ENCODE measurements at places on chromosomes 6 and 20.

DNA sequence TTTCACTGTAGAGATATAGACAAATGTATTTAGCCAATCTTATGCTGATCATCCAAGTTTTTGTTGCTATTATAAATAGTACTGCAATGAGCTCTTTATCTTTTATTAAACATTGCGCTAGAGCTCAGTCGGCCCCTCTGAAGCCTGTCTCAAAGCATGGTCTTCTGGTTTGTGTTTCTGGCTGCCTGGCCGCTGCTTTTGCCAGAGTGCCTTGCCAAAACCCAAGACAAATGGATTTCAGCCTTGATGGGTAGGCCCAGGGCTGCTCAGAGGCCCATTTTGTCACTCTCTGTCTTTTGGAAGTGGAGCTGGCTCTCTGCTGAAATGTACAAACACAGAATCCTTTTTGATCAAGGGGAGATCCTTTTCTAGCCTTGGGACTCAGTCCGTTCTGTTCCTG lies 102.9 kb upstream of the KCNG1 start:
- DNase-seq: no peak

GRCh38 chr20:53186635-53187034 lies 214.5 kb downstream of the TSHZ2 start:
- DNase-seq: no peak

GRCh38 chr20:13283869-13284829 lies 63.1 kb downstream of the ISM1 start:
- no peak for DNase-seq

DNA sequence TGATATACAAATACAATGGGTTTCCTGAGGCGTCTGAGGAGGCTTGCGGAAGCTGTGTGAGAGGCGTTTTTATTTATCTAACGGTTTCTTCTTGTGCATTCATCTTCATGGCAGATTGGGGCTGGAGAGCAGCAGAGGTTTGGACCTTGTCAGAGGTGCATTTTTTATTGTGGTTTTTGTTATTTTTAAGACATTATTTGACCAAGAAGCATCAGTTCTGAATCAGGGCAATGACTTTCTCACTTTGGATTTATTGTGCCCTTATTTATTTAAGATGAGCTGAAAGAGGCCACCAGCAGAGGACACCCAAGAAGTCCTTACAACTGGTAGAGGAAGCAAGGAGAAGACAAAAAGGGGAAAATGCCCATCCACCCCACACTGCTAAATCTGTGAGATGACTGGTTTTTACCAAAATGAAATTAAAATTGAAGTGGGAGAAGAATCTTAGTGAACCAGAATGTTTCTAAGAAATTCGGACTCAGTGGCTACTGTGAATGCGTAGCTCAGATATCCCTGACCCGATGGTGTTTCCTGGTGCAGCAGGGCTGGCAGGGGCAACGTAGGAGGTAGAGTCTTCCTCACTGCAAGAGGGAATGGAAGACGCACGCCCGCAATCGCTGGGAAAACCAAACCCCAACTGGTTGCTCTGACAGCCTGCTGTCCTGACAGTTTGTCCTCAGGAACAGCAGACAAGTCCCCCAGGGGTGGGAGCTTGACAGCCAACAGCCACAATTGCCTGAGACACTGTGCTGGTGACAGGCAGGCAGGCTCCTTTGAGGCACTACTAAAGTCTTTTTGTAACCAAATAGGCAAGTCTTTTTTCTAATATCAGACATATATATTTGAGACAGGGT lies 14.2 kb downstream of the PRR18 start:
- DNase-seq: no peak

GRCh38 chr6:84762220-84763002 lies 2.0 kb downstream of the TBX18 start:
- no peak for DNase-seq

- no peak for DNase-seq
Observed at GRCh38 chr20:35560541-35560940, 18.7 kb downstream of the ERGIC3 start.

GRCh38 chr20:43975096-43975768 lies 60.6 kb downstream of the TOX2 start:
- DNase-seq: no peak

DNA sequence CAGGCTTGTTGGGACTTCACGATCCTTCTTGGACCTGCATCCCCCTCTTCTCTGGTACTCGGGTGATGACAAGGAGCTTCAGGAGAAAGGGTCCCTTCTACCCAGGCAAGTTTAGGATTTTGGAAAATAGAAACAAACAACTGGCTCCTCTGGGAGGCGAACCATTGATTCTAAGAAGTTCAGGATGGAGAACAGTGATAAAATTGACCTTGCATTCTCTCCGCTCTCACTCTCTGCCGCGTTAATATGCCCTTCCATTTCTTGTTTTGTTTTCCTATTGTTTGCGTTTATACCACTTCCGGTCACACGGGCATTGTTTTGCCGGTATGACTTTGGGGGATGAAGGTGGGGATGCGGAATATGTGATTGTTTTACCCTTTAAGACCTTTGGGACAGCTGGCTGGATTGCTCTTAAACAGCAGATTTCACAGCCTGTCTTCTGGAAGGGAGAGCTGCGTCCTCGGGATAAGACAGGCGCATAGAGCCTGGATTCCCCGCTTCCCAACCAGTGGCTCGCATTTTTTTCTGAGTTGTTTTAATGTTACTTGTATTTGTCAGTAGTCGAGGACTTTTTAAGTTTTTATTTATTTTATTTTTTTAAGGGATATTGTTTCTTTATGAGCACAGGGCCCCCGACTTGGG lies 144.3 kb upstream of the ZNF184 start:
- DNase-seq: no peak

DNA sequence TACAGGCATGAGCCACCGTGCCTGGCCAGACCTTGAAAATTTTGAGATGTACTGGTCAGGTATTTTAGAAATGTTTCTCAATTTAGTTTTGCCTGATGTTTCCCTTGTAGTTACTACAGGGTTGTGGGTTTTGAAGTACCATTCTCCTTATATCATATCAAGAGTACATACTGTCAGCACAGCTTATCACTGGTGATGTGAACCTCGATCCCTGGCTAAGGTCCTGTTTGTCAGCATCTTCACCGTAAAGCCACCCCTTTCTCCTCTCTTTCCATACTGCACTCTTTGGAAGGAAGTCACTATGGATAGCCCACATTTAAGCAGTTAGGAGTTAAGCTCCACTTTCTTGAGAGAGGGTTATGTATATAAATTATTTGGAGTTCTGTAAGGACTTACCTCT lies 27.8 kb downstream of the PHACTR2 start:
- DNase-seq: no peak

DNA sequence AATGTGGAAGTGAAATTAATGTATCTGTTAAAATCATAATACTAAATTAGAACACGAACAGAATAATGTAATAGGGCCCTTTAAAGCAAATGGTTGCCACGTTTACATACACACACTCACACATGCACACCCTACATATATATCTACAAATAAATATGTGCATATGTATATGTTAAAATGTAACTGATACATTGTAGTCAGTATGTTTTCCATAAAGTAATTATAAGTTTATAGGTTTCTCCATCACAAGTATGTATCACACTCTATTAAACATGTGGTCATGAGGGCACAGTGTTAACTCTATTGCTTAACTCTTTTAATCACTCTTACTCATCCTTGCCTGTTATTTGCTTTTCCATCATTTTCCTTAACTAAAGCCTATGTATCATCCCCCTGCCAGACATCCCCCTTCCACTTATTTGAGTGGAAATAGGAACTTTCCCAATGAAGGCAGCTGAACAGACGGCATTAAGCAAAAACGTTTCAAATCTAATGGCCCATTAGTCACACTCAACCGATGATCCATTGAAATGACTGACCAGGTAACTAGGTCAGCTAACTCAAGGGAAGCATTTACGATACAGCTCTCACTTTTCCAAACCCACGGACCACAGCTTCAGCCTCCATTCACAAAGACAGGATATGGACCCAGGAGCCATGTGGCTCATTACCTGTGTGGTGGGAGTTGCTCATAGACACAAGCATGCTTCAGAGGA lies 89.3 kb downstream of the HAO1 start:
- DNase-seq: no peak

DNA sequence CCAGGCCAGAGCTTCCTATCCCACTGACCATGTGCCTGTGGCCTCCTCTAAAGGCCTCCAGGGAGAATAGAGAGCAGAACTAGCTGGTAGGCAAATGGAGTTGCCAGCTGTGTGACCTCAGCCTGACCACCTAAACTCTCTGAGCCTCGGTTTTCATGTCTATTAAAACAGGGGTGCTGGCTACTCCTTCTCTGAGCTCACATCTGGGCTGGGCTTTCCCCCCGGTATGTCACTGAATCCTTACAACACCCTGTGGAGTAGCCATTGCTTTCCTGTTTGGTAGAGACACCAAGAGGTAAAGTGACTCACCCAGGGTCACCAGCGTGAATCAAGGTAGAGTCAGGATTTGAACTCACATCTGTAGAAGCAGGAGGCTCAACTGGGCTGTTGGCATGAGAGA lies 132.1 kb downstream of the JPH2 start:
- no peak for DNase-seq

DNA sequence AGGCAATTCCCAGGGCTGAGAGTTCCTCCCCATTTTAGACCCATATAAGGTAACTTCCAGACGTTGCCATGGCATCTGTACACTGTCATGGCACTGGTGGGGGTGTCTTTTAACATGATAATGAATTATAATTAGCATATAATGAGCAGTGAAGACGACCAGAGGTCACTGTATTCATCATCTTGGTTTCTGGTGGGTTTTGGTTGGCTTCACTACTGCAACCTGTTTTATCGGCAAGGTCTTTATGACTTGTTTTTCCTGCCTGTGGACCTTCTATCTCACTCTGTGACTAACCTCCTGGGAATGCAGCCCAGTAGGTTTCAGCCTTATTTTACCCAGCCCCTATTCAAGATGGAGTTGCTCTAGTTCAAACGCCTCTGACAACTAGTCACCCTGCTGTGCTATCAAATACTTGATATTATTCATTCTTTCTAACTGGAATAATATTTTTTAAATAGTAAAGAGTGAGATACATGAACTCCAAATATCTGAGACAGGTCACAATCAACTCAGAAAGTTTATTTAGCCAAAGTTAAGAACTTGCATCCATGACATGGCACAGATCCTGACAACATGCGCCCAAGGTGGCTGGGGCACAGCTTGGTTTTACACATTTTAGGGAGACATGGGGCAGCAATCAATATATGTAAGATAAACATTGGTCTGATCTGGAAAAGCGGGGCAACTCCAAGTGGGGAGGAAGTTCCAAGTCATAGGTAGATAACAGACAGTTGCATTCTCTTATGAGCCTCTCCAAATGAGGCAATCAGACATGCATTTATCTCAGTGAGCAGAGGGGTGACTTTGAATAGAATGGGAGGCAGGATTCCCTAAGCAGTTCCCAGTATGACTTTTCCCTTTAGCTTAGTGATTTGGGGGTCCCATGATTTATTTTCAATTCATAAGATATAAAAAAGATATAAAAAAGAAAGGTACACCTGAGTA lies 1.2 kb upstream of the UFL1 start:
- DNase-seq: no peak

DNA sequence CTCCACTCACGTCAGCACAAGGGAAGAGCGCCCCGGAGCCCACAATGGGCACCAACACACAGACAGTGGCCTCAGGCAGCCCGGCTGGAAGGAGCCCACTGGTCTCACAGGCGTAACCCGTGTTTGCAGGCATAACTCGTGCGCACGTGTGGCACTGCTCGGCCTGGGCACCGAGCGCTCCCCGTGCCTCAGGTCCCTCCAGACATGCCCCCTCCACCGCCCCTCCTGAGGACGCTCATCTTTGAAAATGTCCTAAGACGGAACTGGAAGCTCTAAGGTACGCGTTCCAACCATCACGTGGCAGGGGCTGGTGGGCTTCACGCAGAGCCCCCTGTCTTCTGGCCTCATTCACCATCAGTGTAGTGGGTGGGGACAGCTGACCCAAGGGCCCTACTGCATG lies 44.6 kb downstream of the SSR1 start:
- DNase-seq: no peak

DNA sequence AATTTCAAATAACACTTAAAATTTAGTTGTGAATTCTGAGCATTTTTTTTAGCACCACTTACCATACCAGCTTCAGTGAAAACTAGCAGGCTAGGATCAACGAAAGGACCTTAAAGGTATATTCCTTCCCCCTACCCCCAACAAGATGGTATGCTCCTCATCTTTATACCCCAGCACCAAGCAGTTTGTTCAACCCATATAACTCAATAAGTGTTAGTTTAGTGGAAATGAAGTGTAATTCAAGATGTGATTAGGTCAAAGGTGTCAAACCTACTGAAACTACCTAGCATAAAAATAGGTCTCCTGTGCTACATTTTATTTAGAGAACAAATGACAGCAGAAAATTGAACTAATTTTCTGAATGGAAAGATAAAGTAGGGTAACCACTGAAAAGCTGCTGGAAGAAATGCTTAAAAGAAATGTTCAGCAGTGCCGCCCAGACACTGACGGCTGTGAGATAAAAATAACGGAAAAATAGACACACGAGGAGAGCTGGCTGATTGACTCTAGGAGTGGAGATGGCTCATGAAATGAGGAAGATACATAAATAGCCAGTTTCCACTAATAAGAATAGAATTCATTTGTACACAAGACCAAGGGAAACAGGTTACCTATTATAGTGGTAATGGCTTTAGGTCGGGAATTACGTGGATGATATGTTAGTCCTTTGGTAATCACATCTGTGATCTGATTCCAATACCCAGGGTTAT lies 94.8 kb downstream of the IPCEF1 start:
- DNase-seq: no peak

- no peak for DNase-seq
Observed at GRCh38 chr6:108744244-108744972, 103.8 kb upstream of the ARMC2 start.

GRCh38 chr6:134589512-134589911 lies 271.6 kb upstream of the SGK1 start:
- DNase-seq: no peak

- DNase-seq: no peak
Observed at GRCh38 chr6:16301511-16301910, 63.1 kb downstream of the GMPR start.

GRCh38 chr6:150183105-150183504 lies 40.3 kb downstream of the PPP1R14C start:
- no peak for DNase-seq

DNA sequence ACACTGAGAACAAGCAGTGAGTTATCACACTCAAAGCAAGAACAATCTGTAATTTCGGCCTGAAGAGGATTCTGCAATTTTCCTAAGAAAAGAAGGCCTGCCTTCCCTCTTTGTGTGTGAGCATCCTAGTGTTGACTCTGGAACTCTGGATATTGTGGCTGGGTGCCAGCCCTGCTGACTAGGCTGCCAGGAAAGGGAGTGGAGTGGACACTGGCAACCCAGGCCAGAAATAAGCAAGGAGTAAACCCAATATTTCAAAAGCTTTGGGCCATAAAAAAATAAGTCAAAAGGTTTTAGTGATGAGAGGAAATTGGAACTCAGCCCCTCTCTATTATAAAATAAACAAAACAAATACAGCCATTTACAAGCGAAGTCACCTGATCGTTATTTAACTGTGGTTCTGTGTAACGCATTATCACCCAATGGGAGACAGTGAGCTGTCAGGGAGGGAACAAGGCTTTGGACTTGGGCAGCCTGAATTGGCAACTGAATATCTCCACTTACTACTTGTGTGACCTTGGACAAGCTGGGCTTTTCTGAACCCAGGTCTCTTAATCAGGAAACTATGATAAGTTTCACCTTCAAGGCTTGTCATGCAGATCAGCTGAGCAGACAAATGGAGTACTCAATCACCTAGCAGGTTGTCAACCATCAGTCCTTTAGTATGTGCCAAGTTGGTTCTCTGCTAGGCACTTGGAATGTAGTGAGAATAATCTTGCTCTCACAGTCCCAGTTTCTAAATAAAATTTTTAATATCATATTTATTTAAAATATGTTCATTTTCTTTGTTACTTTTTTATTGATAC lies 196.2 kb downstream of the PAX1 start:
- DNase-seq: no peak

All from activated T-cell treated with anti-CD3 and anti-CD28 coated beads for 1 hour (primary cell).